ENCODE measurements at places on chromosomes 6 and 20.
A peak's percentile ranks its signal among the peaks of the same experiment; 100 is the strongest.

DNA sequence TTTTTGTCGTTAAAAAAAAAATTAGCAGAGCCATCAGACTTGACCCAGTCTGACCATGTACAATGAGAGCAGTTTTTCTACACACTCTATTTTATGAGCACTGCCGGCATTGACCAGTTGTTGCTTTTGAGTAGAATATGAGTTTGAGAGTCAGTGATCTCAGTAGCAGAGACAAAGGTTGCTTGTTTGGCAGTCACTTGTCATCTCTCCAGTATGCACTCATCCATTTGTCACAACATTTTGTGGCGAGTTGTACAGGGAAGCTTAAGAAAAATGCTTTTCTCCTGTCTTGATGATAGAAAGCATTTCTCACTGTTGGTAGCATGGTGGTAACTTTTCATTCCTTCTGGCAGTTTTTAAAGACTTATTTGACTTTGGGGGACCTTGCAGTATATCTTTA, 159.9 kb downstream of the MMS22L start:
- DNase-seq: no peak

DNA sequence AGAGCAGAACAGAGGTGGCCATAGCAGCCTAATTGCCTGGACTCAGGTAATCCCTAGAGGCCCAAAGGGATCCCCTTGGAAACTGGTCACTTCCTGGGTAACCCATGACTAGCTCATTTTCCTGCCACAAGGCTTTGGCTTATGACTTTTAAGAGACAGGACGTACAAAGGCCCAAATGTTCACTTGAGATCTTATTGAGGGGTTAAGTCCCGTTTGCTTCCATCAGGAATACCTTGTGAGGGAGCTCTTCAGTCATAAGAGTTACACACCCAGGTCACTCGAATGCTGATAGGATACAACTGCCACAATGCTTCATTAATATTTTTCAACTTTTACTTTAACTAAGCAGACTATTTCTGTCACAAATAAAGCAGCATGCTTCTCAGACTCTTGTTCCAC, 51.7 kb downstream of the TMEM170B start:
- no peak for DNase-seq

DNA sequence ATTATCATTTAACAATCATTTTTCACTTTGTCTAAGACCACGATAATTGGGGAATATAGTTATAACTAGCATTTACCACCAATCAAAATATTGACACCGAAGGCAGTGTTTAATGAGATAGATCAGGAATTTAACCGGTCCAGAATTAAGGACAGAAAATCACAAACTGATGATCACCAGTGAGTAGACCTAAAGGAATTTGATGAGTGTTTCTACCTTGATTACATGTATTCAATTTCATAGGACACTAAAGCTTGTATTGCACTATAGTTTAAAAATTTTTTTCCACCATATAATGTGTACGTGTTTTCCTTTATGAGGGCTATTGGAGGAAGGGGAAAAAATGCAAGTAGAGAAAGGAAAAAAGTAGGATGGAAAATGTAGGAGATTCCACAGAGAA, 22.6 kb upstream of the ARHGAP18 start:
- DNase-seq: no peak

GRCh38 chr6:13422681-13423221, 64.6 kb downstream of the GFOD1 start:
- DNase-seq: no peak

GRCh38 chr6:29495571-29495970, 7.8 kb upstream of the MAS1L start:
- DNase-seq: no peak

DNA sequence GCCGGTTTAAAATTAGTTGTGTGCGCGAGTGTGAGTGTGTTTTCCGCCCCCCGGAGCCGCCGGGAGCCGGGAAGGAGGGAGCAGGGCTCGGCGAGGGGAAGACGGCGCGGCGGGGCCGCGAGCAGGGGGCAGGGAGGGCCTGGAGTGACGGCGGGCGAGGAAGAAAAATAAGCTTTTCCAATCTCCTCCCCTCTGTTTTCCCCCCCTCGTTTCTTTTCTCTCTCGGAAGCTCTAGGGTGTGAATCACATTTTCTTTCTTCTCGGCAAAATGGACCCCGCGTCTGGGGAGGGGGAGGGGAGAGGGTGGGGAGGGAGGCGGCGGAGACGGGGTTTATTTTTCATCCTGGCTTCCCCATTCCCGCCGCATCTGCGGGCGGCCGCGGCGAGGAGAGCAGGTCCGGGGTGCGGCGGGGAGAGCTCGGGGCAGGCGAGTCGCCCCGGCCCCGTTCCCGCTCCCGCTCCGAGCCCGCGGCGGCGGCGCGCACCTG, 881 bp downstream of the BICRAL start:
- DNase-seq: peak; percentile 61

DNA sequence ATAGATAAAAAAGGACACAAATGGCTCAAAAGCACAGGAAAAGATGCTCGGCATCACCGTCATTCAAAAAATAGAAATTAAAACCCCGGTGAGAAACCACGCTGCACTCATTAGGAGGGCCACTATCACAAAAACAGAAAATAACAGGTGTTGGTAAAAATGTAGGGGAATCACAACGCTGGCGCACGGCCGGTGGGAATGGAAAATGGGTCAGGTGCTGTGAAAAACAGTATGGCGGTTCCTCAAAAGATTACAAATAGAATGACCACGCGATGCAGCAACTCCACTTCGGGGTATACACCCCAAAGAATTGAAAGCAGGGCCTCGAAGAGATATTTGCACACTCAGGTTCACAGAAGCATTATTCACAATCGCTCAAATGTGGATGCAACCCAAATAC, 28.3 kb downstream of the NPEPL1 start:
- no peak for DNase-seq

DNA sequence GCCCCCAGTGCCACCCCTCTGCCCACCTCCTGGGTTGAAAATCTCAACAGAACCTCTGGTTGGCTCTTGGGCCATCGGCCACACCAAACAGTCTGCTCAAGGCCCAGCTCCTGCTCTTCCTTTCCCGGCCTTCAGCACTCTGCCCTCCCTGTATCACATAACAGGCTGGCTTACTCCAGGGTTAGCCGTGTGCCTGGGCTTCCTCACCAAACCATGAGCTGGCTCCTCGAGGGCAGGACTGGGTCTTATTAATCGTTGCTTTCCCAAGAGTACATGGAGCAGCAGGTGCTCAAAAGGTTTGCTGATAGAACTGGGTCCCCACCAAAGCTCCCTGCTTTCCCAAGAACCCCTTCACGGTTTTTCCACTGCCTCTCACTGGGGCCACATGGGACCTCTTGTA, 12.7 kb upstream of the FAM83C start:
- no peak for DNase-seq

GRCh38 chr6:17519120-17519519, 81.0 kb upstream of the FAM8A1 start:
- no peak for DNase-seq

DNA sequence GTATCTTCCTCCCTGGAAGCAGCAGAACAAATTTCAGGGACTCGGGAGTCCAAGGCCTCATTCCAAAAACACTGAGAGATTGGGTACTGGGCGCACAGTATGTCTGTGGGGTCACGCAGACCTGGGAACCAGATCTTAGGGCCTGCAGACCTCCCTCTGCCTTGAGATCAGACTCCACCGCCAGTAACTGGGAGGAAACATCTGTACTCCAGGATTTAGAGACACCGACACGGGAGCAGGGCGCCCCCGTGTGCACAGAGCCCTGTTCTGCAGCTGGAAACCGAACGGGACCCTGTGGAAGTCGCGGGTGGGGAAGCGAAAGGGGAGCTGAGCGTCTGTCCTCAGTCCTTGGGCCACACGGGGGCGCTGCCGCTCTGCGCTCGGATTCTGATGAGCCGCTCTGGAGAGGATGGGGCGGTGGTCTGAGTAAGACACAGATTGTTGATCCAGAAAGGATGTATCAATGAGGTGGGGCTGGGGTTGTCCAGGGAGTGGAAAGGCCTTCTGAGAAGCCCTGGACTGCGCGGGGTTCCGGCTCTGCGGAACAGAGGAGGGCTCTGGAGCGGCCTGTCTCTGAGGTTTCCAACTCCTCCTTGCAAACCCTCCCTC, 35.7 kb upstream of the HLA-E start:
- DNase-seq: peak; percentile 79

DNA sequence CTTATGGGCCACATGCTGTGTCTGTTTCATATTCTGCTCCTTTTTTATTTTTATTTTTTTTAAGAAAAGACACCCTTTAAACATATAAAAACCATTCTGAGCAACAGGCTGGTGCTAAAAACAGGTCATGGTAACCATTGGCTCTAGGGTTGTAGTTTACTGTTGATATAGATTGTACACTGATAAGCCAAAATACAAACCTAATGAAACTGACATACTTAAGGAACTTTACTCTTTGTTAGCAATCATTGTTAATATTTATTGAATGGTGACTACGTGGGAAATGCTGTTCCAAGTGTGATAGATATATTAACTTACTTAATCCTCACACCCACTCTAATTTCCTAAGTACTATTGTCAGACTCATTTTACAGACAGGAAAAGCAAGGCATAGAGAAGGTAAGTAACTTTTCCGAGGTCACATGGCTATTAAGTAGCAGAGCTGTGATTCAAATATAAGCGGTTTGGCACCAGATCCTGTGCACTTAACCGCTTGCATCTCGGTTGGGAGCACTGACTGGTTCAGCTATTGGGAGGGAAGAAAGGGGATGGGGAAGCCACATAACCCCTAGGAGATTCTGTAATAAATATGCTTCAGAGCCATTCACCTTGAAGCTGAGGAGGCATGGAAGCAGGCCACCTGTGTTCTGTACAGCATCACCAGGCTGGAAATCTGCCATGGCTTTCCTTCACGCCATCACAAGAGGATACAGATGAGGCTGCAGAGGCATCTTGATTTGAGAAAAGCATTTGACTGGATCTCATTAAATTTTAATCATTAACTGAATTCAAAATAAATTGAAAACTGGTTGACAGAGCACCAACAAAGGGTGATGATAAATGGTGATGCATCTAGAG, 4.9 kb downstream of the TRAF3IP2 start:
- no peak for DNase-seq

GRCh38 chr20:20096421-20096820, 44.1 kb downstream of the CFAP61 start:
- no peak for DNase-seq

- no peak for DNase-seq
Measured at GRCh38 chr20:52936351-52937340, 35.5 kb upstream of the TSHZ2 start.

DNA sequence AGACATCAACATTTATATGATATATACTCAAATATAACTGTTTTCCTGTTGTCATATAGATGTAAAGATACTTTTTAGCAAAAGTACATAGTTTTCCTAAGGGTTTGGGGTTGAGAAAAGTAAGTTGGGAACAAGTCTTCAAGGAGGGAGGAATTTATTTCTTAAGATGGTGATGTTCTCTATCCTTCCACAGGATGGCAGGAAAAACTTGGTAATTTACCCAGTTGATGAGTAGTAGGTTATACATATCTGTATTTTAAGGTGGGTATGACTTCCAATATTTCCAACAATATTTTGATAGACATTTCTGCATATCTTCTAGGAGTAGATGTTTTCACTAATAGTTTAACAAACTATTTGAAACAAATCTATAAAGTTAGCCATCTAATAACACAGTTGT, 254.4 kb downstream of the RIMS1 start:
- DNase-seq: no peak

- DNase-seq: no peak
Measured at GRCh38 chr6:31352683-31353383, 4.1 kb downstream of the HLA-B start.

GRCh38 chr20:51366155-51366886, 176.2 kb downstream of the NFATC2 start:
- no peak for DNase-seq

- no peak for DNase-seq
Measured at GRCh38 chr6:136226027-136226673, 24.0 kb downstream of the MTFR2 start.

DNA sequence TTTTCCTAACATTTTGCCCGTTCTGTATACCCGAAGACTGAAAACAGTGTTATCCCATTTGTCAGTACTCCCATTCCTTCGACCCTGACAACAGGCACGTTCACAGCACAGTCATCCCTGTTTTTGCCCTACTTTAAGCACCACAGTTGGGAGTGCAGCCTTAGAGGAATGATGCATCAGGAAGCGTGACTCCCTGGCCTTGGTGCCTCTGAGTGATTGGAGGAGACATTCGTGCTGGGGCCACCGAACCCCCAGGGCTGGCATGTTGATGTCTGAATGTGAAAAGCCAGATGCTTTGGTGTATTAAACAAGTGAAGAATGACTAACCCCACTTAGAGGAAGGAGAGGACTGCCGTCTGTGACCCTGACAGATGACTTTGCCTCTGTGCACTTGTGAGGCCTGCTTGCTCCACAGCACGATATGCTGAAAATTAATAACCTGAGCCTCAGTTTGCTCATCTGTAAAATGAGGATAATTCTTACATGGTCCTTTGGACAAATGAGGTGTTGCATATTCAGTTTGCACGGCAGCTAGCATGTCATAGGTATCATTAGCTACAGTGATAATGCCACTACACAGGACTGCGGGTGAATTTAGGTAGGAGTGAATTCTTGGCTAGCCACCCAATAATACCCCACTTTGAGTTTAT, 36.0 kb downstream of the STK35 start:
- DNase-seq: no peak

GRCh38 chr6:129331450-129332138, 378.4 kb downstream of the ARHGAP18 start:
- no peak for DNase-seq

GRCh38 chr6:20455251-20455940, 53.7 kb downstream of the E2F3 start:
- no peak for DNase-seq

GRCh38 chr6:24798740-24799540, at the start of gene ARMH2:
ARMH2 (minus strand) TSS chr6:24798917; CDS start chr6:24798857, 60 bp downstream.
- no peak for DNase-seq

- peak; percentile 78 for DNase-seq
Measured at GRCh38 chr6:37791156-37791919, 28.2 kb upstream of the ZFAND3 start.

DNA sequence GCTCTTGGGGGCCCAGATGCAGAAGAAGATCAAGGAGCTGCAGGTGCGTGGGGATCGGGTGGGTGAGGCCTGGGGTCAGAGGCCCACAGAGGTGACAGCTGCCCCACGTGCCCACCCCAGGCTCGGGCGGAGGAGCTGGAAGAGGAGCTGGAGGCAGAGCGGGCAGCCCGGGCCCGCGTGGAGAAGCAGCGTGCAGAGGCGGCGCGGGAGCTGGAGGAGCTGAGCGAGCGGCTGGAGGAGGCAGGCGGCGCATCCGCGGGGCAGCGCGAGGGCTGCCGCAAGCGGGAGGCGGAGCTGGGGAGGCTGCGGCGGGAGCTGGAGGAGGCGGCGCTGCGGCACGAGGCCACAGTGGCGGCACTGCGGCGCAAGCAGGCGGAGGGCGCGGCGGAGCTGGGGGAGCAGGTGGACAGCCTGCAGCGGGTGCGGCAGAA, 41.5 kb downstream of the MYH7B start:
- DNase-seq: no peak

- no peak for DNase-seq
Measured at GRCh38 chr6:6858533-6858982, 249.2 kb upstream of the RREB1 start.

DNA sequence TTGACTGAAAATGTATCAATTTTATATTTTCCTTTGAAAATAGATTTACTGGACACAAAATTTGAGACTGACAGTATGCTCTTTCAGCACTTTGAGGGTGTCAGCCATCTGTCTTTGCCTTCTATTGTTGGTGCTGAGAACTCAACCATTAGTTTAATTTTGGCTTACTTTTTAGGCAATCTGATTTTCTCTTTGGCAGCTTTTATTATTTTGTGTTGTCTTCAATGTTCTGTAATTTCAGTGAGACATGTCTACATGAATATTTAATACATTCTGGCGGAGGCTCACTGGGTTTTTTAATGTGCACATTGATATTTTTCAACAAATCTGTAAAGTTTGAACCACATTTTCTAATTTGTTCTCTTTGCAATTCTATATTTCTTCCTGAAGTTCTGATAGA, 648.6 kb downstream of the C6orf118 start:
- DNase-seq: no peak

- DNase-seq: no peak
Measured at GRCh38 chr6:145903356-145904102, 60.6 kb downstream of the SHPRH start.

Data from stimulated activated CD4-positive, alpha-beta T cell treated with anti-CD3 and anti-CD28 coated beads, TNF-alpha, amount 100 ng/mL, for 24 hours (primary cell).